Endothelial cell (in vitro differentiated cells): ENCODE measurements at places on chromosomes 12 and 14. TPM values are rescaled to one million over a fixed set of nuclear protein-coding genes. Genes with fewer than 3 reads are reported as not detected.

Gene SAMD4A
- total RNA-seq: 9.2 TPM

Gene TCL1B
- not detected for total RNA-seq

Gene ST8SIA1
- 0.77 TPM for total RNA-seq

Gene MFAP5
- 0.31 TPM for total RNA-seq

Gene EXOC3L4
- total RNA-seq: not detected

Gene EFCAB11
- 15.2 TPM for total RNA-seq

Gene RIPK3
- total RNA-seq: 2.6 TPM

Gene HVCN1
- 11.9 TPM for total RNA-seq

Gene MTA1
- total RNA-seq: 150 TPM

Gene TAS2R7
- total RNA-seq: not detected

Gene YEATS4
- 16.8 TPM for total RNA-seq

Gene SCNN1A
- 2.2 TPM for total RNA-seq

Gene RNU6-8
- not detected for total RNA-seq

Gene SLC10A1
- not detected for total RNA-seq

Gene CIROP
- not detected for total RNA-seq

Gene PLEKHG7
- not detected for total RNA-seq

Gene AKAP6
- total RNA-seq: 4.4 TPM

Gene KLRC2
- not detected for total RNA-seq

Gene SLC38A4
- total RNA-seq: not detected

Gene ATF1
- 16.2 TPM for total RNA-seq

Gene EFS
- total RNA-seq: 17.8 TPM

Gene OR4L1
- total RNA-seq: not detected

Gene ZDHHC22
- 12.0 TPM for total RNA-seq

Gene MDGA2
- 8.1 TPM for total RNA-seq

Gene OR6C68
- not detected for total RNA-seq

Gene GUCY2C
- 0.36 TPM for total RNA-seq

Gene KRT74
- total RNA-seq: not detected

Gene METTL25
- 7.8 TPM for total RNA-seq

Gene CCDC59
- 27.7 TPM for total RNA-seq

Gene LPCAT3
- total RNA-seq: 40.2 TPM

Gene CLEC4C
- total RNA-seq: not detected

Gene SLC6A13
- total RNA-seq: 0.90 TPM

Gene IAPP
- total RNA-seq: not detected

Gene SLC39A5
- total RNA-seq: not detected

Gene ACAD10
- 26.8 TPM for total RNA-seq

Gene GALNT6
- 12.5 TPM for total RNA-seq

Gene PEBP1
- total RNA-seq: 138 TPM

Gene KRT75
- not detected for total RNA-seq

Gene FAM222A
- 14.2 TPM for total RNA-seq

Gene SERPINA9
- total RNA-seq: not detected

Gene ARMH4
- 10.5 TPM for total RNA-seq

Gene NGB
- total RNA-seq: not detected

Gene MYBPC1
- total RNA-seq: not detected

Gene KRT6C
- not detected for total RNA-seq

Gene SSPN
- 2.7 TPM for total RNA-seq

Gene DDX47
- 45.1 TPM for total RNA-seq

Gene TRPV4
- total RNA-seq: 7.0 TPM

Gene FOXM1
- total RNA-seq: 24.3 TPM

Gene TAS2R10
- total RNA-seq: 0.87 TPM

Gene C14orf180
- not detected for total RNA-seq
